ENCODE measurements at places on chromosomes 2 and 18.
A peak's percentile ranks its signal among the peaks of the same experiment; 100 is the strongest.

- no peak for DNase-seq
These were observed 68.0 kb downstream of the BCL2L11 start for GRCh38 chr2:111188681-111189080.

- peak; percentile 69 for DNase-seq
These were observed 937 bp upstream of the LANCL1 start for GRCh38 chr2:210477496-210477895.

DNA sequence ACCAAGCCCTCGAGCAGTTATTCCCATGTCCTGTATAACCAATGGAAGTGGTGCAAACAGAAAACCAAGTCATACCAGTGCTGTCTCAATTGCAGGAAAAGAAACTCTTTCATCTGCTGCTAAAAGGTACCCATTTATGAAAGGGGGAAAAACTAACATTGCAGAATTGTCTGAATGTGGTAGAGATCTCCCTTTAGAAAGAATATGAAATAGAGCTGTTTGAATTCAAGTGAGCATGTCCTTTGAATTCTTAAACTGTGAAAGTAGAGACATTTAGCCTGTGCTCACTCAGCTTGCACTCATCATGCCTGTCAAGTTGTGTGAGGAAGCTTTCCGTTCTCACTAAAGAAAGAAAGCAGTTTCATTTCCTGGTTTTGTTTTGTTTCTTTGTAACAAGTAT is 87.4 kb downstream of the EML4 start:
- DNase-seq, result no peak

GRCh38 chr2:50491541-50492476 is 540.1 kb downstream of the NRXN1 start:
- peak; percentile 44 for DNase-seq

DNA sequence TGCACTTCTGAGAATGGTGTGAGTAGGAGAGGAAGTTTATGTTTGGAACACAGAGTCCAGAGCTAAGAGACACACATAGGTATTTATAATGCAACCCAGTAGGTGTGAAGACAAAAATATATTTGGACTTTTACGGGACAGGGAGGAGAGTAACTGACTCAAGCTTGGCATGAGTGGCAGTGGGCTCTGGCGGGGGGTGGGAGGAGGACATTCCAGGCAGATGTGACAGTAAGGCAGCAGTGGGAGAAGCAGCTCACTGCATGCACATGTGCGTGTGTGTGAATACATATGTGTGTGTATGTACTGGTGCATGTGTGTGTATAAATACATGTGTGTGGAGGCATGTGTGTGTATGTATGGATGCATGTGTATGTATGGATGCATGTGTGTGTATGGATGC is 51.4 kb downstream of the DCDC2C start:
- no peak for DNase-seq

DNA sequence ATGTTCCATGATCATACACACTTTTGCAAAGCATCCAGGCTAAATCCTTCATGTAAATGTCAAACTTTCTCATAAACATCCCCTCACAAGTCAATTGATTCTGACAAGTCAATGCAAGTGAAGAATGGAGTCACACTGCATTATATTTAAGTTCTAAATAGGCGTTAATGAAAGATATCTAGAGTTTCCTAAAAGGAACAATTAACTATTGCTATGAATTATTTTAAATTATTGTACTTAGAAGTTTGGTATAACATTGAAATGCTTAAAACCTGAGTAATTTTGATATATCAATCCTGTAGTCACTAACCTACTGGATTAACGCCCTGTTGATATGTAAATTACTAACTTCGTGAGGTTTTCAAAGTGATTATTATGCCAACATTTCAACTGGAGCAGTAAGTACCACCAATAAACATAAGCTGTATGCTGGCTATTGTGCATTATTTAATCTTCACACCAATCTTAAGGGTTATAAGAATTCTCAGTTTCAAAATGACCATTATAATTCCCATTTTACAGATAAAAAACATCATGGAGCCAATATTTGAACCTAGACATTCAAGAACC is 884.3 kb downstream of the ERBB4 start:
- no peak for DNase-seq

GRCh38 chr2:83006961-83007360 is 1452.1 kb downstream of the SUCLG1 start:
- DNase-seq, result peak; percentile 35

- peak; percentile 29 for DNase-seq
These were observed 448.5 kb downstream of the ZEB2 start for GRCh38 chr2:144071461-144071860.

DNA sequence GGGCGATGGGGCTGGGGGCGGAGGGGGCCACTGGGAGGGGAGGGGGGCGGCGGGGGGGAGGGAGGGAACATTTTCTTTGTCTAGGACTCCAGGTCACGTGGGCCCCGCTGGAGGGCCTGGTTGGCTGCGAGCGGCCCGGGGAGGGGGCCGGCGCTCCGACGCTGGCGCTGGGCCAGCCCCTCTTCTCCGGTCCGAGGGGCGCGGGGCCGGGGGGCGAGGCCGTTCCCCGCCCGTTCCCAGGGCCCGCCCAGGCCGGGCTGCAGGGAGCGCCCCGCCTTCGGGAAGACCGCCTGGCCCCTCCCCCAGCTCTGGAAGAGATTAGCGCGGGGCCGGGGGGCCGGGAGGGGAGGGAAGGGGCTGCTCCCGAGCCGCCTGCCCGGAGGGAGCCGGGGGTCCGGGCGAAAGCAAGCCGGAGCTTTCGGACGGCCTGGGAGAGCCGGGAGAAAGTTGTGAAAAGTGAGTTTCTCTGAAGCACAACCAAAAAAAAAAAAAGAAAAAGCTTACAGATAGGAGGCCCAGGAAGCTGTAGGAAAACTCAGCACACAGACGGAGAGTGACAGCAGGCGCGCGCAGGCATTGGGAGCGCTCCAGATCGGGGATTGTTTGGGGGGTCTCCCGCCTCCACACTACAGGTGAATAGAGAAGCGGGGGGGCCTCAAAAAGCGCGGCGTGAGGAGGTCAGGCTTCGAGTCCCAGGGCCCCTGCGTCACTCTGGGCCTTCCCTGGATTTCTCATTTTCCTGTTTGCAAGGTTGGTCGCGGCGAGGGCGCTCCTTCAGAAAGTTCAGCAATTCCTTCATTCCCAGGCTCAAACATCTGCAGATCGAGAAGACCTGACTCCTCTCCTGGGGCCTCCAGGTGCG is 84.1 kb upstream of the POMC start:
- DNase-seq, result peak; percentile 37

DNA sequence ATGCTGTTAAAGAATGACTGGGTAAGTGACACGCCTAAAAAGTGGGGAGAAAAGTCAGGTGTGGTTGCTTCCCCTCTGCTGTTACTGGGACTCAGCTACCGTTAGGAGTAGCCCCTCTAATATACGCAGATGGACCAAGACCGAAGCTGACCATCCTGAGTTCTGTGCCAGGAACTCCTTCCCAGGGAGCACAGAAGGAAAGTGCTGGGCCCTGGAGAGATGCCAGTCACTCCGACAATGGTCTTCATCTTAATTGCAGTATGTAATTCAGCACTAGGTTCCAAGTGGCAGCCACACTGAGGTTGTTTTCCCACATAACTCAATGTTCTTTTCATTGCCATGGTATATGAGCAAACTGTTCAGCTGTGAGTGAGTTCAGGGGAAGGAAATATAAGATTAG is 19.6 kb upstream of the TMEM200C start:
- DNase-seq, result no peak

DNA sequence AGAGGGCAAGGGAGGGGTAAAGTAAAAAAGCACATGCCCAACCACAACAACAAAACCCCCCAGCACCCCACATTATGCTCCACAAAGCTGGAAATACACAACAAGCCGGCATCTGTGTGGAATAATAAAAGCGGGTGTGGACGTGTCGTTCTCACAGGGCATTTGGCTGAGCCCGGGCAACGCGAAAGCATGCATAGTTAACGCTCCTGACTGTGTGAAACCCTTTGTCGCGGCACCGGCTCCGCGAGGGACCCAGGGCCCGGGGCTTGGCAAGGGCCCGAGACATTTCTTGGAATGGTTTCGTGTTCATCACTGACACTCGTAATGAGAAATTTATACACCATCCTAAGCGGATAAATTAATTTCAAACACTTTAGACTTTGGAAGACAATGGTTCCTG is 165.6 kb downstream of the INHBB start:
- no peak for DNase-seq

GRCh38 chr2:174333372-174334277 is 1.1 kb upstream of the SP9 start:
- DNase-seq, result no peak

Measured in AG10803 (cell line).